Liver (tissue), 10 donors: ENCODE measurements at places on chromosomes 11 and 22. TPM values are rescaled to one million over a fixed set of nuclear protein-coding genes. Genes with fewer than 3 reads are reported as not detected.

- H3K27me3 ChIP-seq = no peaks in the 10 kb centered on the region
- H3K4me3 ChIP-seq = no peak overlapping the region
- no peak overlapping the region for H3K27ac ChIP-seq
- H3K36me3 ChIP-seq = peaks cover 2% of the 10 kb centered on the region
These were observed 108.9 kb upstream of the DDI1 start for GRCh38 chr11:103927535-103927934.

- H3K4me3 ChIP-seq = peak overlapping the region; percentile 67
- H3K4me1 ChIP-seq = peaks cover 28% of the 10 kb centered on the region
- H3K27me3 ChIP-seq = no peaks in the 10 kb centered on the region
- H3K27ac ChIP-seq = peak overlapping the region; percentile 100
- DNase-seq = no peak
These were observed 4.6 kb downstream of the MALAT1 start for GRCh38 chr11:65503368-65503948.

The MS4A13 gene
- total RNA-seq = not detected

DNA sequence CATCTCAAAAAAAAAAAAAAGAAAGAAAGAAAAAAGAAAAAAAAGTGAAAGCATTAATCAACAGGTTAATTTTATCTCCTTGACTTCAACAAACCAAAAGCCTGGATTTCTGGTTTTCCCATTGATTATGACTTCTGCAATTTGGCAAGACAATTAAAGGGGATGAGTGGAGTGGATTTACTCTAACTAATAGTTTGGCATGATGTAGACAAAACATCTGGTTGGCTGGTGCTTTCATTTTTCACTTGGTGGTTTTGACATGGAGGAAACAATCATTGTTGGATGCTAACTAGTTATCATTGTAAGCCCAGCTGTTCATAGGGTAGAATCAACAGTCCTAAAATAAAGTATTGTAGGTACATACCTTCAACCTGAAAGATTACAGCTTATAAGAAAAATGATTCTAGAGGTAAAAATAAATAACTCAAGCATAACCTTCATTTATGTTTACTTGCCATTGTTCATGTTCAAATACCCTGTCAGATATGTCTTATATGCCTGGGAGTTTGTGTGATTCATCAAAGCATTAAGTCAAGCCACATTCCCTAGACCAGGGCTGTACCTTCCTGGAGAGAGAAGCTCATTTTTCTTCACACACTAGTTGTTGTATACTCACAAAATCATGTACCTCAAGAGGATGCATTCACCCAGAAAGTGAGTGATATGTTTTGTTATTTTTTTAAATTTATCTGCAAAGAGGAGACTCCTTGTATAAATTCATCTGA lies 15.1 kb downstream of the FIBIN start:
- H3K27ac ChIP-seq = no peak overlapping the region
- H3K27me3 ChIP-seq = no peaks in the 10 kb centered on the region
- DNase-seq = no peak
- no peaks in the 10 kb centered on the region for H3K4me1 ChIP-seq
- no peaks in the 10 kb centered on the region for H3K36me3 ChIP-seq
- H3K4me3 ChIP-seq = no peak overlapping the region

GRCh38 chr22:37731804-37732471 lies 35.1 kb downstream of the TRIOBP start:
- no peaks in the 10 kb centered on the region for H3K36me3 ChIP-seq
- H3K4me1 ChIP-seq = peaks cover 35% of the 10 kb centered on the region
- no peak overlapping the region for H3K4me3 ChIP-seq
- no peaks in the 10 kb centered on the region for H3K27me3 ChIP-seq
- DNase-seq = no peak

DNA sequence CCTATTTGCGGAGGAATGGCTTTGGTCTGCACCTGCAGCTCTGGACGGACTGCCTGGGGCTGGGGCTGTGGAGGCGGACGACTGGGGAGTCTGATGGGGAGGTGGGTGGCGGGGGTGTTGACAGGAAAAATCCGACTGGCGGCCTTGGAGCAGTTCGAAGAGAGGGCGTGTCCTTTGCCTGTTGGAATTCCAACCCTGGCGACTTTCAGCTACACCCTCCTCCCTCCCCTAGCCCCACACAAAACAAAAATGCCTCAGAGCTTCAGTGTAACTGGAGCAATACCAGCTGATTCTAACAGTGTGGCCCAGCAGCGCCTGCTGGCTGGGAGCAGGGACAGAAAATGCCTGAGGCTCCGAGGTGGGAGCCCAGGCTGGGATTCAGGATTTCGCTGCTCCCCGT lies 85.4 kb downstream of the ATXN10 start:
- no peaks in the 10 kb centered on the region for H3K36me3 ChIP-seq
- no peak overlapping the region for H3K27ac ChIP-seq
- DNase-seq = peak; percentile 46
- no peaks in the 10 kb centered on the region for H3K27me3 ChIP-seq
- H3K4me1 ChIP-seq = no peaks in the 10 kb centered on the region

GRCh38 chr22:44889255-44889878 lies 120.4 kb downstream of the PHF21B start:
- H3K4me1 ChIP-seq = no peaks in the 10 kb centered on the region
- H3K27ac ChIP-seq = no peak overlapping the region
- no peak for DNase-seq
- no peaks in the 10 kb centered on the region for H3K27me3 ChIP-seq
- no peak overlapping the region for H3K4me3 ChIP-seq

GRCh38 chr22:19717691-19718455 lies 3.6 kb downstream of the SEPTIN5 start:
- no peak overlapping the region for H3K27ac ChIP-seq
- peaks cover 21% of the 10 kb centered on the region for H3K4me1 ChIP-seq
- H3K36me3 ChIP-seq = no peaks in the 10 kb centered on the region
- peaks cover 6% of the 10 kb centered on the region for H3K27me3 ChIP-seq
- H3K4me3 ChIP-seq = no peak overlapping the region

The AMPD3 gene
- 1.3 TPM for total RNA-seq

- peaks cover 5% of the 10 kb centered on the region for H3K4me1 ChIP-seq
- peaks cover 9% of the 10 kb centered on the region for H3K36me3 ChIP-seq
- H3K27ac ChIP-seq = peak within 1 kb of the TSS; percentile 92
- DNase-seq = peak; percentile 94
These were observed at the start of gene BIRC2 for GRCh38 chr11:102346748-102347461. Gene BIRC2, plus strand, starts transcription at chr11:102347214. Its CDS starts 2,641 bp downstream, at chr11:102349855.

DNA sequence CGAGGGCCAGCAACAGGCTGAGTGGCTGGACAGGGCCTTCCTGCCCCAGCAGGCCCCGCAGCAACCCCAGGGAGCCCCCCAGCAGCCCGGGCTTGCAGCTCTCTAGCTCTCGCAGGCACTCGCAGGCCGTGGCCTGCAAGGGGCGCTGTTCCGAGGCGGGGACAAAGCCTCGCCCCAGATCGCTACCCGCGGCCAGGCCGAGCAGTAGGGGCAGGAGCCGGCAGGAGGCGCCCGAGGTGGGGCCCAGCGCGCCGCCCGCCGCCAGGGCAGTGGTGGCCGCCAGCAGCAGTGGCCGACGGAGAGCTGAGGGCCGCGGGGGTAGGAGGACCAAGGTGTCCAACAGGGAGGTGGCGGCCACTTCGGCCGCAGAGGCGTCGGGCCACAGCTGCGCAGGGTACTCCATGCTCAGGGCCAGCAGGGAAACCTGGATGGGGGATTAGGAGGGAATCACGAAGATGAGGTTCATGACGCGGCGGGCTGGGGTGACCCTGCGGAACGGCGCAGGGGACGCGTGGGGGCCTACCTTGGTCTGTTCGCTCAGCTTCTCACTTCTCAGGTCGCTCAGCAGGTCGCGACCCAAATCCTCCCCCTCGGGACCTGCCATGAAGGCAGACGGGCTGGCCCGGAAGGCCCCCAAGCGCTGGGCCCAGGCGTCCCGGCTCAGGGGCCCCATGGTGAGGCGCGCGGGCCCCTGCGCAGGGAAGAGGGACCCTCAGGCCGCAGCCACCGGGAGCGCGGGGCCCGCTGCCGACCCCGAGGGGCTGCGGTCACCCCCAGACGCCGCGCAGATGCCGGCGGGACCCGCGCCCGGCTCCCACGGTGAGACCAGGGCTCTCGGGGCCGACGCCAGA lies 632 bp downstream of the AP5B1 start:
- DNase-seq = peak; percentile 84
- H3K36me3 ChIP-seq = no peaks in the 10 kb centered on the region
- H3K4me1 ChIP-seq = peaks cover 19% of the 10 kb centered on the region
- H3K27ac ChIP-seq = peak overlapping the region; percentile 65

DNA sequence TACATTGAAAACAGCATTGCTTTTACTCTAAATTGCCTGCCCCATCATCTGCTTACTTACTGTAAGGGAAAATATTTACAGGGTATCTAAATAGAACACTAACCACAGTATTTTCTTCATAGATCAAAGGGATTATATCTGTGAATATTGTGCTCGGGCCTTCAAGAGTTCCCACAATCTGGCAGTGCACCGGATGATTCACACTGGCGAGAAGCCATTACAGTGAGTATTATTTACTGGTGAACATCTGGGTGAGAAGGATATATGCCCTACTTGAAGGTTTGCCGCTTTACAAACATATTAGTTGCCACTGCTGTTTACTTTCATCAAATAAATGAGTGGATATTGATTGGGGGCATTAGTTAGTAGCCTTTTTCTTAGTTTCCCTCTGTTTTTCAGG lies 5.9 kb upstream of the CNTF start:
- no peaks in the 10 kb centered on the region for H3K4me1 ChIP-seq
- peaks cover 77% of the 10 kb centered on the region for H3K36me3 ChIP-seq
- H3K4me3 ChIP-seq = no peak overlapping the region
- H3K27me3 ChIP-seq = no peaks in the 10 kb centered on the region
- no peak overlapping the region for H3K27ac ChIP-seq

GRCh38 chr11:79481795-79482194 lies 41.0 kb upstream of the TENM4 start:
- H3K27ac ChIP-seq = no peak overlapping the region
- H3K36me3 ChIP-seq = no peaks in the 10 kb centered on the region
- H3K4me3 ChIP-seq = no peak overlapping the region
- DNase-seq = no peak
- H3K27me3 ChIP-seq = no peaks in the 10 kb centered on the region
- H3K4me1 ChIP-seq = no peaks in the 10 kb centered on the region

DNA sequence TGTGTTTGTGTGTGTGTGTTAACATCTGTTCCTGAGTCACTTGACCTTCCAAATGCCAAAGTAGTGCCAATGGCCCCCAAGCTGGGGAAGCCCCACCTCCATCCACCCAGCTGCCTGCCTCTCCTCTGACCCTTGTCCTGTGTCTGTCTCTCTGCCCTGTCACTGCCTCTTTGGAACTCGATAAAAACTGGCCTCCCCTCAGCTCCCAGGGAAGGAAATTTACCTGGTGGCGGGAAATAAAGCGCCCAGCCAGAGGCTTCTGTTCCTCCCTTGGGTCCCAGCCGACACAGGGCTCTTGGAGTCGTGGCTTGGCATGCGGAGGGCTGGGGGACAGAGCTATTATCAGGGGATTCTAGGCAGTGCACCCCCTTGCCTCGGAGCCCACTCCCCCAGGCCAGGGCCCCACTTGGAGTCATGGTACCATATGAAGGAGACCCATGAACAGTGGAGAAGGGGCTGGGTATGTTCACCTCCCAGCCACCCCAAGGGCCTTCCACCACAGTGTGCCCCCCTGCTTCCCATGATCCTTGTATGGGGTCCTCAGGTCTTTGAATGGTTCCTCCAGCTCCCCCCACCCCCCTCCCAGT lies 6.2 kb downstream of the KCNC1 start:
- H3K4me3 ChIP-seq = no peak overlapping the region
- no peak overlapping the region for H3K27ac ChIP-seq
- H3K27me3 ChIP-seq = no peaks in the 10 kb centered on the region
- no peaks in the 10 kb centered on the region for H3K36me3 ChIP-seq

GRCh38 chr11:96338910-96339705 lies 3.9 kb downstream of the MAML2 start:
- no peak overlapping the region for H3K4me3 ChIP-seq
- H3K36me3 ChIP-seq = no peaks in the 10 kb centered on the region
- H3K27me3 ChIP-seq = no peaks in the 10 kb centered on the region
- peaks cover 18% of the 10 kb centered on the region for H3K4me1 ChIP-seq
- DNase-seq = no peak

DNA sequence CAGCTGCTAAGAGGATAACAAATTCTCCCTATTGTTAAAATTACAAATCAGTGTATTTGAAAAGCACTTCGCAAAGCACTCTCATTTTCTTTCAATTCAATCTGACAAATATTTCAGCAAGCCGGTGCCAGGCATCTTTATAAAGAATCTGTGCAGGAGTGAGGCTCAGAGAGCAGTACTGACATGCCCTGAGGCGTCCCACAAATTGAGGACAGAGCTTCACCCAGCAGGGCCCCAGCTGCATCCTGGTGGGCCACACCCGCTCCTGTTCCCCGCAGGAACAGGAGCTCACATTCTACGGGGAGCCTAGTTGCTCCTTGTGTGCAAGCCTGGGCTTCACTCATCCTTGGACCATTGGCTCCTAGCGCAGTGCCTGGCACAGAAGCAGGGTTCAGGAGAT lies 60.9 kb upstream of the EIF3D start:
- no peaks in the 10 kb centered on the region for H3K36me3 ChIP-seq
- H3K27ac ChIP-seq = no peak overlapping the region
- no peaks in the 10 kb centered on the region for H3K4me1 ChIP-seq
- H3K4me3 ChIP-seq = no peak overlapping the region
- H3K27me3 ChIP-seq = peaks cover 4% of the 10 kb centered on the region
- DNase-seq = no peak

DNA sequence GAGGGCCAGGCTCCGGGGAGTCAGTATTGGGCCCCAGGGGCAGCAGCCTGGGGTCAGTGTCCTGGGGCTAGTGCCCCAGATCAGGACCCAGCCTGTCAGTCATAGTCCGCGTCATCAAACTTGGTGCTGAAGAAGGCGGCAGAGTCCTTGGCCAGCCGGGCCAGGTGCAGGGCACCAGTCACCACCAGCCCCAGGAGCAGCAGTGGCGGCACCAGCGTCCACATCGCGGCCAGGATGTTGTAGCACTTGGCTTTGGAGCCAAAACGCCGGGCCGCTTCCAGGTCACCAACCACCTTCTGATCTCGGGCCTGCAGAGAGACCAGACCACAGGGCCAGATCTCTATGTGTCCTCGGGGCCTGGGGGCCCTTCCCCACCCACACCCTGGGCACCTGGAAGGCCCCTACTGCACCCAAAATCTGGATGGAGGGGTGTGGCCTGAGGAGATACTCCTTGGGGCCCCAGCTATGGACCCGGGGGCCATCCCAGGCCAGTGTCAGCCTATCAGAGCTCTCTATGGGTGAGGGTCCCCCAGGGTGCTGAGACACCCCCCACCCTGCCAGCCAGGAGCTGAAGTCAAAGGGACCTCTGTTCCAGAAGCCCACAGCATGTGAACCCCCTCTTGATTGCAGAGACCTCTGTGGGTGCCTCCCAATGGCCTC lies 790 bp downstream of the IFITM5 start:
- no peaks in the 10 kb centered on the region for H3K27me3 ChIP-seq
- DNase-seq = no peak
- no peak overlapping the region for H3K4me3 ChIP-seq
- H3K36me3 ChIP-seq = no peaks in the 10 kb centered on the region

The THRSP gene
- 30.9 TPM for total RNA-seq

DNA sequence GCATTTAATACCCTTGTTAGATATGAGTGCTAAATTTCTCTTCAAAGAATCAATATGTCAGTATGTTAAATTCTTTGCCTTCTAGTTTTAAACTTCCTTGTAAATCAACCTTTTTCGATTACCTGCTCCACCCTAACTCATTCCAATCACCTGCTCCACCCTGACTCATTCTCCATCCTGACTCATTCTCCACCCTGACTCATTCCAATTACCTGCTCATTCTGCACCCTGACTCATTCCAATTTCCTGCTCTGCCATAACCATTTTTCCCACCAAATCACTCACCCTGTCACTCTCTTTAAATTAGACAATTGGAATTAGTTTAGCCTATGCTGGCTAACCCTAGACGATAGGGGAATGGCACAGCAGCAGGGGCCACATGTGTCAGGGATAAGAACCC lies 519.5 kb upstream of the LRRC4C start:
- H3K4me3 ChIP-seq = no peak overlapping the region
- no peaks in the 10 kb centered on the region for H3K27me3 ChIP-seq
